DMS153 (cell line): ENCODE measurements at places on chromosomes 3 and 15.

DNA sequence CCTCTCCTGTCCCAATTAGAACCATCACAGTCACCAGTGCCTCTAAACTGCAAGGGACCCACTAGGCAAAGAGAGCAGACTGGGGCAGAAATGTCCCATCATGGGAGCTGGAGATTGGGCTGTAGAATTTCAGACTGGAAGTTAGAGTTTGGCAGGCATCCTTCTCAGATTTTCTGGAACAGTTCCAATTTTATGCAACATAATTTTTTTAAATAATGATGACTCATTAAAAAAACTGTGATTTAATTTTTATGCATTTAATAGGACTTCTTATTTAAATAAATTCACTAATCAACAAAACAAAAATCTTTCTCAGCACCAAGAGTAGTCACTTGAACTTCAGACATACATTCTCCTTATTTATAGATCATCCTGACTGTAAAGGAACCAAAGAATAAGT lies 84.6 kb upstream of the SLC7A14 start:
- no peak for DNase-seq

DNA sequence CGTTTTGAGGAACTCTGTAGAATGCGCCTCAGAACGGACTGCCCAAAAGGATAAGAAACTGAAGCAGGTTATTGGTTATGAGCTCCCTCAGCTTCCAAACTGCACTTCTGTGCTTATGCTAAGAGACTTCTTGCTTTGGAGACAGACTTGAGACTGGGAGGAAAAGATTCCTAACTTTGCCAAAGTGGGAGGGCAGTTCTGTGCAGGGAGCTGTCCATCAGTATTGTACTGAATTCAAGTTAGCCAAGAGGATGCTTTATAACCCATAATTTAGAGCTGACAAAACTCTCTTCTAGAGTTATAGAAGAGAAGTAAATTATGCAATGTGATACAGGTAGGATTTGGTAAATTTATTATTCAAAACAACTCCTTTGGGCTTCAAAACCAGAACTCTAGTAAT lies 519.8 kb upstream of the GBE1 start:
- DNase-seq: no peak

DNA sequence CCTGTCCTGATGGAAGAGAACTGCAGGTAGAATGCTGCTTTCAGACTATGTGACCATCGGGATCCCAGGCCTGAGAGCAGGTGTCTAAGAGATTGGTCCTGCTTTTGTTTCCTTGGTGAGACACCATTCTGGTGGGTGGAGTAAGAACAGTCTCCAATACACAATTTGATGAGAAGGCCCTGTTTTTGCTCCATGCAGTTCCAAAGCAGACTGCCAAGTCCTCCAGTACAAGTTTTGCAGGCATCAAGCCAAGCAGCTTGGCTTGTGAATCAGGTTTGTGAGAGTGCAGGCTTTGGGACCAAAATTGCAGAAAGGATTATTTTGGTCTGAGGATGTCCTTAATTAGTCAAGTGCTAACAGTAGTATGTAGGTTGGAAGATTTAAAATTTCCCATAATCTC lies 381.6 kb downstream of the FOXP1 start:
- DNase-seq: no peak

GRCh38 chr3:124886168-124887056 lies 753 bp downstream of the ITGB5 start:
- no peak for DNase-seq

- no peak for DNase-seq
Measured at GRCh38 chr3:11789412-11789811, 57.3 kb downstream of the TAMM41 start.

GRCh38 chr15:36886191-36886590 lies 214.2 kb downstream of the MEIS2 start:
- no peak for DNase-seq

GRCh38 chr3:129462361-129462968 lies 22.4 kb downstream of the IFT122 start:
- no peak for DNase-seq

GRCh38 chr3:9124730-9125129 lies 124.7 kb downstream of the SRGAP3 start:
- DNase-seq: no peak

GRCh38 chr3:22632536-22632935 lies 570.6 kb upstream of the UBE2E2 start:
- DNase-seq: no peak

DNA sequence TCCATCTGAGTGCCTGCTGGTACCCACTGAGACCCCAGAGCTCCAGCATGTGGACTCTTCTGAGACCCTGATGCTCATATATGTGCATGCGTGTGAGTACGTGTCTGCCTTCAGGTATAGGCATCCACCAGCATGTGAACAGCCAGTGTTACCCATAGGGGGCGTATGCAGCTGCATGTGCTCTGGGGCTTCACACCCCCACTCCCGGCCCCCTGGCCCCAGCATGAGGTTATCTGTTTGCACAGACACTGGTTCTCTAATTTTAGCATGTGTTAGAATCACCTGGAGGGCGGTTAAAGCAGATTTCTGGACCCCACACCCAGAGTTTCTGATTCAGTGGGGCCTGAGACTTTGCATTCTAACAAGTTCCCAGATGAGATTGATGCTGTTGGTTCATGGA lies 824 bp upstream of the CILP start:
- no peak for DNase-seq

GRCh38 chr3:123442125-123442524 lies 6.8 kb downstream of the ADCY5 start:
- DNase-seq: no peak

- no peak for DNase-seq
Measured at GRCh38 chr3:16869261-16870005, 15.3 kb upstream of the PLCL2 start.

DNA sequence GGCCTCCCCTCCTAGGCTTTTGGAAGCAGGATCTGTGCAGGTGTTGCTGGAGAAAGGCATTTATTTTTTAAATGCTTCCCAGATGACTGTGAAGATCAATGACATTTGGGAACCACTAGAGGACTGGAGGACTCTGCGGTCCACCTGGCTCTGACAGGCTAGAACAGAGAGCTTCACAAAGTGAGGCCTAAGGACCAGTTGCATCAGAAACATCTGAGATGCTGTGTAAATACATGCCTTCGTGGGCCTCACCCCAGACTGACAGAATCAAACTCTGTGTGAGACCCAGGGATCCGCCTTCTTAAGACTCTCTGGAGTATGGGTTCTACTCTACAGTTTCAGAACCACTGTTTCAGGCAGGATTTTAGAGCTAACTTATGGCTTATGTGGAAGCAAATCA lies 105.0 kb upstream of the ICE2 start:
- no peak for DNase-seq

- DNase-seq: no peak
Measured at GRCh38 chr15:57090496-57090859, 172.0 kb downstream of the TCF12 start.

DNA sequence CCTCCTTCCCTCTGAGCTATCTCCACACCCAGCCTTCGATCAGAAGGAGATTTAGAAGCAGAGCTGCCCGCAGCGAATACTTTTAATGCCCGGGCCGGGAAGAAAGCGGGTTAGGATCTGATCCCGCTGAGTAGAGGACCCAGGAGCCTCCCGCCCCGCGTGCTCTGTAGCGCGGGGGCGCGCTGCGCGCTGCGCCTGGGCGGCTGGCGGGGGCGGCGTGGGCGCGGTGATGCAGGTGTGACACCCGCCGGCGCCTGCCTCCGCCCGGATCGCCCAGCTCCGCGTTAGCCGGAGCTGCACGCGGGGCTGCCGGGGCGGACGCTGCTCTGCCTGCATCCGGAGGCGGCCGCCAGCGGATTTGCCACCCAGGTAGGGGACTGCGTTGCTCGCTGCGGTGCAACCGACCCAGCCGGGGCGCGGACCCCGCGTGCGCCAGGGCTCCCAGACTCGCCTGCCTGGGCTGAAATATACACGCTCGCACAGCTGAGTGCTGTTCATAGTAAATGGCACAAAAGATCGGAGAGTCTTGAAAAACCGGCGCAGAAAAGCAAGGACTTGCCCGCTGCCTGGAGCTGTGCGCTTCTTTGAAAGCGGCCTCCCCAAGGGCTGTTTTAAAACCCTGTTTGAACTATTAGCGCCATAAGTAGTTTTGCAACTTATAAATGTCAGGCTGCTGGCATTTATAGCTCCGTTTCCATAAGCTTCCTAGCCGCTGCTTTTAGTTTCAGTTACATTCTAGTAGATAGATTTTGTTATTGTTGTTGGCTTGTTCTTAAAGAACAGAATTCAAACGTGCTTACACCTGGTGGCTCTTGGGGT lies at the start of gene SV2B:
TSS of gene SV2B (plus strand) at position 263 of the 819 bp plus-strand sequence. CDS start 126,007 bp downstream, outside the sequence.
- no peak for DNase-seq

DNA sequence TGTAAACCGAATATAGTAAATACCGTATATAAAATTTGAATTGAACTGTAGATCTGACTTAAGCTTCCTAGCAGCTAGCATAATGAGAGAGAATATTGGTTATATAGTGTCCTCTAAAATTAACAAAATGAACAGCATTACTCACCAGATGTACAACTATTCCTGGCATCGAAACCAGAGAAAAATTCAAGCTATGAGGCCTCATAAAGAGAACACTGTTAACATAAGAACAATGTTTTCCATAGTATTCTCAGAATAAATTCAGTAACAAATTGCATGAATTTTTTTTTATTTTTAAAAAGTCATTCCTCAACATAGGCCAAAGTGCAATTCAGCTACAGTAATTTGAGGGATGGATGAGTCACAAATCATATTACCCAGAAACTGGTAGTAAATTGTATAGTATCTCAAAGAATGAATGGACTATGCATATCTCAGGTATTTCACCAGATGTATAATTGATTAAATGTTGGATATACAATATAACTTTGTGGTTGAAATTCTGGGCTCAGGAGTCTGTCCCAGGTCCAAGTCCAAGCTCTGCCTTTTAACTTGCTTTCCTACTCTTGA lies 5.0 kb downstream of the TMEM207 start:
- no peak for DNase-seq

DNA sequence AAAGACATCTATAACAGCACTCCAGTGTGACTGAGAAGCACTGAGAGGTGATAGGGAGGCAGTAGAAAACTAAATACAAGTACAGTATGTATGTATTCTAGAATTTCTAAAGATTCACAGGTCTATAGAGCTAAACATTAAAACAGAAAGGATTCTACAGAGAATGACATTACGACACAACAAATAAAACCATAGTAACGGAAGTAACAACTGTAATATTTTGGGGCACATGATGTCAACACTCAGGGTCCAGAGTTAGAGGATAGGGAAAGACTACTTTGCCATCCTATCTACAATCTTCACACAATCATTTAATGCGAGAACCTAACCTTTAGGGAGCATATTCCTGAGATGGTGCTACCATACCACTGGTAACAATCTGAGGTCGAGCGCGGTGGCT lies 13.6 kb downstream of the UBXN7 start:
- DNase-seq: no peak

GRCh38 chr3:53073553-53074365 lies 27.9 kb upstream of the SFMBT1 start:
- no peak for DNase-seq

GRCh38 chr15:85785887-85786780 lies 8.6 kb downstream of the KLHL25 start:
- DNase-seq: peak; percentile 56

GRCh38 chr15:83300826-83301225 lies 16.4 kb upstream of the BNC1 start:
- DNase-seq: no peak

DNA sequence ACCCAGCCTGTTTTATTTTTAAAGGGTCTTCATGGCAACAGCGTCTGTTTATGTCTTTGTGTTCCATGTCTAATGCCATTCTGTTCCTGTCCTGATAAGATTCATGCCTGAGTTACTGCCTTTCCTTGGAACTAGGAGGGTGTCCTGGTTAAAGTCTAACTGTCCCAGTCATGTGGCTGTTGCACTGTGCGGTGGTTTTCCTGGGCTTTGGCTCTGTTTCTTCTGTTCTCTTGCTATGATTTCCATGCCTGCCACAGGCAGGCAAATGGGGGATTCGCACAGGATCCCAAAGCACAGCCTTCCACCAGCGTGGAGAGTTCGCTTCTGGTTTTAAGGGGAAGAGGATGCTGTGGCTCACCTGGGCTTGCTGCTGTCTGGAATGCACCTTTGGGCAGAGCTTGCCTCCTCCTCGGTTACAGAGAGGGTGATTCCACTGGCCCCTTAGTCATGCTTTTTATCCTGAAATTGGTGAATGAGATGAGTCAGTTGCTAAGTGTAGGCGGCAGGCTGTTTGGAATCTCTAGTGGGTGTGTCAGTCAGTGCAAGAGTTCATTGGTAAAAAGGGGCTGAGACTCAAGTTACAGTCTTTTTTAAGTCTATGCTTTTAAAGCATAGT lies 86.8 kb downstream of the CCK start:
- DNase-seq: no peak

GRCh38 chr3:162368417-162368816 lies 871.8 kb downstream of the OTOL1 start:
- DNase-seq: no peak

GRCh38 chr15:85619992-85620689 lies 174.6 kb downstream of the KLHL25 start:
- DNase-seq: no peak

- DNase-seq: no peak
Measured at GRCh38 chr3:155015776-155016436, 64.2 kb upstream of the MME start.

GRCh38 chr3:35320646-35321407 lies 318.5 kb upstream of the ARPP21 start:
- DNase-seq: no peak

DNA sequence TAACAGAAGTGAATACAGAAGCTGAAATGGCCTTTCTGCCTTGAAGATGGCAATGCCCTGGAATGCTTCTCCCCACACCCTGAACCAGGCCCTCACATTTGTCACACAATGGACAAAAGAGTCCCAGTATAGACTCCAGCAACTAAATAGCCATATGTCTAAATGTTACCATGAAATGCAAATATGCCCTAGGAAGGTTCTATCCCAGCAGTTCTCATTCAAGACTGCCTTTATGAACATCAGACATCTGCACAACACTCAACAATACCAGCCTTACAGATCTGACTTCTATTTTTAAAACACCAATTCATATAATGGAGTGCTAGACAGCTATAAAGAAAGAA lies 7.9 kb downstream of the ITGB5 start:
- no peak for DNase-seq

GRCh38 chr3:193553586-193553985 lies 1.1 kb downstream of the ATP13A4 start:
- DNase-seq: no peak

DNA sequence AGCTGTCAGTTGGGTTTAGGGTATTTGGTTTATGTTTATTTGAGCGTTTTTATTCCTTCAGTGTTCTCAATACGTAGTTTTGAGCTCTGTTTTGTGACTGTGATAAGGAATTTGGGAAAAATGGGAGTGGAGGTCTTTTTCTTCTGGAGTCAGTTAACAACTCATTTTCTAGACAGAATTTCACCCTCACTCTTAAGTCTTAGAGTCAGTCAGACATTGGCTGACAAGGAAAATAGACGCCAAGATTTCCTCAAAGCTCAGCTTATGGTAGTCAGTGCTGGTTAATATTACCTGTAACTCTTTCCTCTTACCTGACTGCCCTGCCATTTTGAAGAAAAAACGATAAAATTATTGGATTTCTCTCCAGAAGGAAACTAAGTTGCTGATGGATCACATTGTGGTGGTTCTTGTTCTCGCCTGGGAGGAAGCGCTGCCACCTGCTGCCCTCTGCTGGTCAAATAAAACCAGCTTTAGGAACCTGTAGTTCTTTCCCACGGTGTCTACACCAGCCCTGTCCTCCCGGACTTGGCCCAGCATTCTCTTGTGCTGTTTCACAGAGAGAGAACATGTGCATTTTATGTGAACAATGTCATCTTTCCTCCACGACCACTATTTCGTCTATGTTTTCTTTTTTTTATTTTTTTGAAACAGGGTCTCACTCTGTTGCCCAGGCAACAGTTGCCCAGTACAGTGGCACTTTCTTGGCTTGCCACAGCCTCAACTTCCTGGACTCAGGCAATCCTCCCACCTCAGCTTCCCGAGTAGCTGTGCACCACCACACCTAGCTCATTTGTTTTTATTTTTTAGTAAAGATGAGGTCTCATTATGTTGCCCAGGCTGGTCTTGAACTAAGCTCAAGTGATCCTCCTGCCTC lies 41.4 kb upstream of the UMPS start:
- peak; percentile 36 for DNase-seq
